Substantia nigra (tissue), 51 donors: ENCODE measurements at places on chromosomes 3 and 15.

GRCh38 chr3:58249358-58250092 is 11.9 kb downstream of the ABHD6 start:
- no peak for DNase-seq

DNA sequence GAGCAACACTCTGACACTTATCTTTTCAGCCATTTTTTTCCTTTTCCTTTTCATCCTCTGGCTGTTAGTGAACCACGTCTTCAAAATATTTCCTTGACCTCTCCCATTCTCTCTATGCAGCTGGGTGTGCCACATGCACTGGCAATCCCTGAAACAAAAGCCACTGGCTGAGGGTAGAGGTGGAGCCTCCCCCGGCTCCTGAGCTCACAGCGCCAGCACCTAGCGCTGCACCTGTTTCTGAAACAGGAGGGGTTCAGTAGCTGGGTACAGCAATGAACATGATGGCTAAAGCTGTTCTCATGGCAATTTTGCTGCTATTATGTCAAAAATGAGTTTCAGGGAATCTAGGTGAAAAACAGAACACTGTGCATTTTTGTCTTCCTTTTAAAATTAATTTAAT is 314.7 kb upstream of the ATP10A start:
- DNase-seq = no peak

- no peak for DNase-seq
Observed at GRCh38 chr15:64883100-64883581, 28.6 kb upstream of the ANKDD1A start.

GRCh38 chr3:42546691-42547213 is 35.0 kb downstream of the SEC22C start:
- DNase-seq = no peak

DNA sequence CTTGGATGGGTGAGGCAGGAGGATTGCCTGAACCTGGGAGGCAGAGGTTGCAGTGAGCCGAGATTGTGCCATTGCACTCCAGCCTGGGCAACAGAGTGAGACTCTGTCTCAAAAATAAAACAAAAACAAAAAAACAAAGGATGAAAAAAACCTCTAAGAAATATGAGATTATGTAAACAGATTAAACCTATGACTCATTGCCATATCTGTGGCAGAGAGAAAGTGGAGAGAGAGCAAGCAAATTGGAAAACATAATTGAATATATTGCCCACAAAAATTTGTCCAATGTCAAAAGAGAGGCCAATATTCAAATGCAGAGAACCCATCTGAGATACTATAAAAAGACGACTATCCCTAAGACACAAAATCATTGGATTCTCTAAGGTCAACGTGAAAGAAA is 1106.0 kb downstream of the OTOL1 start:
- DNase-seq = no peak

- DNase-seq = no peak
Observed at GRCh38 chr3:12266038-12266437, 22.8 kb upstream of the PPARG start.

GRCh38 chr3:136657526-136657925 is 94.7 kb downstream of the STAG1 start:
- no peak for DNase-seq

DNA sequence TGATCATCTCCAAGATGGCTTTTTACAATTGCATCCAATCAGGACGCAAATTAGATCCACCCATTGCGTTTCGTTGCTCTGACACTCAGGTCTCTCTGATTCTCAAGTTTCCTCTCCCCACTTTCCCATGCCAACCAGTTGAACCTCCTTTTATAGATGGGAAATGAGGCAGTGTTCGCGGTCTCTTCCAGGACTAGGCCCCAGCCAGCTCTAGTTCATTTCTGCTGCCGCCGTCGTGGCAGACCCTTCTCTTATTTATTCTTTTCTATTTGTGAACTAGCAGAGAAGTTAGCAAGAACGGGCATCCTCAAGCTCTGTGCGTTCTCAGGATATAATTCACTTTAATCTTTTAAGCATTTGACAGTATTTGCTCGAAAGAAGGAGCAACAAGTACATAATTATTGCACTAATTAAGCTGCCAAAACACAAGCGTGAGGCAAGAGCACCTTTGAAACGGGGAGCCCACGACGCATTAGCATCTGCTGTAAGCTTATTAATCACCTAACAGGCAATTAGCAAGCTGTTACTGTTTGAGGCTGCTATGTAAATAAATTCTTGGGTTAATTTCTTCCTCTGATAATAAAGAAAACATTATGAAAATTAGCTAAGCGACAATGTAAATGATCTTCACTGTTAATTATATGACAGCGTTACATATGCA is 246.4 kb upstream of the TLE3 start:
- DNase-seq = no peak
